Hematopoietic multipotent progenitor cell treated with erythropoietin and hydrocortisone succinate and interleukin-3 and kit ligand, for 8 days (in vitro differentiated cells): ENCODE measurements at places on chromosomes 1 and 21.

GRCh38 chr1:30089024-30089430 is 634.4 kb downstream of the MATN1 start:
- no peak for DNase-seq

DNA sequence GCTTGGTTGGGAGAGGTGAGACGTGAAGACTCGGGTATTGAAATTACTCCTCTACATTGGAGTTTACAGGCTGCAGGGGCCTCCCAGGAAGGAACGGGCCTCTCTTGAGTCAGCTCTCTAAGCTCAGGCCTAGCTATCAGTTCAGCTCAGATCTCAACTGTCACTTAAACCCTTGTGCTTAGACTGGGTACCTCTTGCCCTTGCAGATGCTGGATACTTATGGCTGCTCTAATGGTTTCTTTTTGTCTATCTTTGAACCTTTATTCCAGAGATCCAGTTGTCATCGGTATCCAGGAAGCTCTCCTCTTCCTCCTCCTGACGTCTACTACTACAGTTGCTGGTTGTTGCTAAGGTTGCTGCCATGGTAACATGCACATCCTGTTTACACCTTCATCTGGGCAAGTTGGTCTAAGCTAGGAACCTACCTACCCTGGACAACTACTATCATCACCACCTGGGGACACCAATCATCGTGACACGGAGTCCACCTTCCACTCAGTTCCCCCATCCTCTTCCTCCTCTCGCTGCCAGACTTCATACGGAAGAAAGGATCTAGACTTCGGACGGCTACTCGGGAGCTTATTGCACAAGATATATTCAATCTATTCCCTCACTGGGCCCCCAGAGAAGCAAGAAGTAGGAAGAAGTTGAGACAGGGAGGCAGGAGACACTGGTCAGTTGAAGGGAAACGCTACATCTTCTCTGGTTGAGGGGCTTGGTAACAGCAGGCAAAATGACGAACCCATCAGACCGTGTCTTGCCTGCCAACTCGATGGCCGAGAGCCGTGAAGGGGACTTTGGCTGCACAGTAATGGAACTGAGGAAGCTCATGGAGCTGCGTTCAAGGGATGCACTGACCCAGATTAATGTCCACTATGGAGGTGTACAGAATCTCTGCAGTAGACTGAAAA is 56.1 kb downstream of the ATP2B4 start:
- DNase-seq: peak; percentile 85

DNA sequence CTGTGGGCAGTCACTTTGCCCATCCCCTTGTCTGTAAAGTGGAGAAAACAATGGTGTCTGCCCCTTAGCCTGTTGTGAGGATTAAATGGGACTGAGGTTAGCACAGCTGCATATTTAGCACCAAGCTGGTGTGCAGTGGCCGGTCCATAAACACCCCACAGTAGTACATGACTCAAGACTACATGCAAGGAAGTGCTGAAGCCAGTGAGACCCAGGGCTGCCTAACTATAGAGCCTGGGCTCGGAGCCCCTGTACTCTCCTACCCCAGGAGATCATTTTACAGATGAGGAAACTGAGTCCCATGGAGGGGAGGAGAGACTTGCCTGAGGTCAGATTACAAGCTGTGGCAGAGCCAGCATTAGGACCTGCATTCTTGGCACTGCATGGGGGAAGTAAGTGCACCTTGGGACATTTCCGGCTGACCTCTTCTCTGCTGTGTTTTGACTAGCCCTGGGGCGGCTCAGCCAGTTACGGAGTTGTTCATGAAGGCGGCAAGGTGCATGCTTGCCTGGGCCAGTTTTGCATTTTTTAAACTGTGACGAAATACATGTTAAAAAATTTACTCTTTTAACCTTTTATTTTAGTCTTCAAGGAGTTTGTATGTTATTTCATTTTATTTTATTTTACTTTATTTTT is 3.2 kb downstream of the SERINC2 start:
- DNase-seq: no peak

DNA sequence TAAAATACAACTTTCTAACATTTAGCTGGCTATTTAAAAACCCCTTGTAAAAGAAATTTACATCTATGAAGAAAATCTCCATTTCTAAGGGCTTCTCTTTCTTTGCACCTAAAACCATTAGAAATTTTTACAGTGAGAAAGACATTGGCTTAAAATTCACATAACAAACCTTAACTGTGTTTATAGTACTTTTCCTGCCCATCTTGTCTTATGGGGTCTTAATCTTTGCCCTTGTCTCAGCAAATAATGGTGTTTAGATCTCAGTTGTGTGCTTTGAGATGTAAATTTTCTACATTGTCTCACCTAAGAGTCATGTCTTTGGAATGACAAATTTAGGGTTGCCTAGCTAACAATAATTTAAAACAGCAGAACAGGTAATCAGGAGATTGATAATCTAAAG is 71.5 kb downstream of the DDAH1 start:
- no peak for DNase-seq

DNA sequence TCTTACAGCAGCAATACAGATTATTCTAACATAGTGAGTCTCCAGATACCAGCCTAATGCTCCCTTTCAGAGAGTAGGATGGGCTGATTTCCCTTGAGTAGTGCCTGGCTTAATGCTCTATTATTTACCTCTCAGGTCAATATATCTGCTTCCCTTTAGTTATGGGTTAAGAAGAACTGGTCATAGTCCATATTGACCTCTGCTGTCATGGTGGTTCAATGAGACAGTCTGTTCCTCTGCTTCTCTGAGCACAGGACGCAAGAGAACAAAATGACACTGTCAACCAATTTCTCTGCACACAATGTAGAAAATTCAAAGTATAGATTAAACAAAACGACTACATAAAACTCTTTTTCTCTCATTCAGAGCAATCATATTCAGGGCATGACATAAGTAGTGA is 2.9 kb downstream of the MRAP start:
- DNase-seq: no peak

DNA sequence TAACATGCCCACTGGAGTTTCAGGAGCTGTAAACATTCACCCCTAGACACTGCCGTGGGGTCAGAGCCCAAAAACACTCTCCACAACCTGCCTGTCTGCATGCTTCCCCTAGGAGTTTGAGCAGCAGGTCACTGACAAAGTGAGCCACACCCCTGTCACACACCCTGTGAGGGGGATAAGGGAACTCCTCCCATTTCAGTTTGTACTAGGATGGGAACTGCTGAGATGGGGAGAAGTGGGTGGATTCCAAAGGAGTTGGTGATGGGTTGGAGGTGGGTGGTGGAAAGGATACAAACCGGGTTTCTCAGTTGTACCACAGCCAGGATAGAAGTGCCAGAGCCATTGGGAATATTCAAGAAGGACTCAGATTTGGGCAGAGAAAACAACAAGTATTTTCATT is 140.2 kb downstream of the MIS18A start:
- peak; percentile 58 for DNase-seq

- DNase-seq: no peak
Measured at GRCh38 chr1:225534135-225534534, 106.3 kb upstream of the LBR start.

DNA sequence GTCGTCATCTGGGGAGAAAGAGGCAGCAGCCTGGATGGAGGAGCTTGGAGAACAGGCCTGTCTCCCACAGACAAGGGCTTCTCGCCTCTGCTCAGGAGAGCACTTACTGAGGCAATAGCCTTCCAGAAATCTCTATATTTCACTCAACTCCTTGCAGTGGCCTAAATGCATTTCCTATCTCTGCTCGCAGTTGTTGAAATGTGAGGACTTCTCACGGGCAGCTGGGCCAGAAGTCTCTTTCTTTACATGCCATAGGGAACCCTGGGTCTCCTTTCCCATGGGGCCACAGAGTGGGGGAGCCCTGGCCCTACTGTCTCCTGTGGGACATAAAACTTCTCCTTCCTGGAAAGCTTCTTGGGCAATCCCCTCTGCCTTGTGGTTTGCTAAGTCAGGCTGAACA is 43.5 kb upstream of the KIF21B start:
- DNase-seq: no peak

DNA sequence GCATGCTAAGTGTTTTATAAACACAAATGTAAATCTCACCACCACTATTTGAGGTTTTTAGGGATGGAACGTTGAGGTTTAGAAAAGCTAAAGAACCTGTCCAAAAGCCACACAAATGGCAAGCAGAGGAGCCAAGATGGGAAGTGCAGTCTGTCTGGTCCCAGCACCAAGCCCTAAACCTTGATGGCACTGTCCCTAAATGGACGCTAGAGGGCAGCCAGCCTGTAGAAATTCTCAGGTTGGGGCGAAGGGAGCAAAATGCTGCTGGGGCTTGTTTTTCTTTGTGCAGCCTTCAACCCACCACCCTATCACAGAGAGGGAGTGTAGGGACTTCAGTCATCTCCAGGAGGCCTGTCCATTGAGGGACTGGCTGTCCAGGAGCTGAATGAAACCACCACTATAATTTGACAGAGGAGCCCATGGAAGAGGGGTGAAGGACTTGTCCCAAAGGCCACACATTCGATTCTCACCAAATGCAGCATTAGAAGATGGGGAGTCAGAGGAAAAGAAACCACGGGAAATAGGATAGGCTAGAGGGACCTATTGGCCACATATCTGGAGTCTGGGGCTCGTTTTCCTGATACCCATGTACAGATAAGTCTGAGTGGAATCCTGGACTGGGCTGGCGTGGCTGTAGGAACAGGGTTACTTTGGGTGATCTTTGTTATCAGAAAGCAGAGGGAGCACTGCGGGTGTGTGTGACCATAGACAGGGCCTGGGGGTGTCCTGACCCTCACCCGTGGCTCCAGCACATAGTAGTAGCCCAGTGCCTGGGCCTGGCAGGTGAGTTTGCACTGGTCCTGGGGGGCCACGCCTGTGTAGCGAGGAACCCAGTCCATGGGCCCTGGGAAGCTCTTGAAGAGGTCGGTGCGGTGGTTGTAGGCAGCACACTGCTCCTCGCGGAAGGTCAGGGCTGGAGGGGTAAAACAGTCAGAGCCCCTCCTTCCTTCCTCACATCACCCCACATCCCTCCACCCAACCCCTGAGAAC is 6.1 kb downstream of the ADAMTS4 start:
- peak; percentile 86 for DNase-seq

DNA sequence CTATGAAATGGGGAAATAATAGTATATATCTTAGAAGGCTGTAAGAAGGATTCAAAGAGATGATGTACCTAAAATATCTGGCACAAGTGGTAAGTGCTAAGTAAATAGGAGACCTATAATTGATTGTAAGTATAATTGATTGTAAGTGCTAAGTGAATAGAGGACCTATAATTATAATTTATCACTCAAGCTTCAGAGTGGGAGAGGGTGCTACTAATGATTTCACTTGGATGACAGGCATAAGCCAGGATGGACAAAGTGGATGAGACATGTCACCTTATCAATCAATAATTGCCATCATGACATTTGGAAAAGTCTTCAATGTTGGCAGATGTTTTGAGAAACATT is 11.2 kb downstream of the RCAN1 start:
- no peak for DNase-seq

DNA sequence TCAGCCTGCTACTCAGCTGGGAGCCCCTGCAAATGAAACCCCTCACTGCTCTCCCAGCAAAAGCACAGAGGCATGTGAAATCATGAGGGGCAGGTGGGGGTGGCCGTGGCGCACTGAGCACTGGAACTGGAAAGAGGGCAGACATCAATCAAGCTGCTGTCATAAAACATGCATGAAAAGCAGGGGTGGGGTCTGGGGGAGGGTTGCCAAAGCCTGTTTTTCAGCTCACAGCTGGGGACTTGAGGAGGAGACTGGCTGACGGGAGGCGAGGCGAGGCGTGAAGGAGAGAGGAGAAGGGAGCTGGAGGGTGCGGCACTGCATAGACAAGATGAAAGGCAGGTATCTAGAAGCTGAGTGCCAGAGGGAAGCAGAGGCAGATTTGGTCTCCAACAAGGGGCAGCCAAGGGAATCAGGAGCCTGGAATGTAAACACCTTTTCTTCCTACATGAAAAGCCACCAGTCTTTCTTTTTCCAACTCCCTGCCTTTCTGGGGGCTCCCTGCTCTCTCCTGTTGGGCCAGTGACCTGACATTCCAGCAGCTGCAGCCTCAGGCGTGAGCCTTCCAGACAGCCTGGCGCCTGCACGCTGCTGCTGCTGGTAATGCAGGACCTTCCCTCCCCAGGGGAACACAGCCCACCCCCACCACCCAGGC is 87.0 kb downstream of the NMNAT2 start:
- DNase-seq: no peak

GRCh38 chr1:224804220-224804619 is 125.3 kb upstream of the DNAH14 start:
- no peak for DNase-seq

DNA sequence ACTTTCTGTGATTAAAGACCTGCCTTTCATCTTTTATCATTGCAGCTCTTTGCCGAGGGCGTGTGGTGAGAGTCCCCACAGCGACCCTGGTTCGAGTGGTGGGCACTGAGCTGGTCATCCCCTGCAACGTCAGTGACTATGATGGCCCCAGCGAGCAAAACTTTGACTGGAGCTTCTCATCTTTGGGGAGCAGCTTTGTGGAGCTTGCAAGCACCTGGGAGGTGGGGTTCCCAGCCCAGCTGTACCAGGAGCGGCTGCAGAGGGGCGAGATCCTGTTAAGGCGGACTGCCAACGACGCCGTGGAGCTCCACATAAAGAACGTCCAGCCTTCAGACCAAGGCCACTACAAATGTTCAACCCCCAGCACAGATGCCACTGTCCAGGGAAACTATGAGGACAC is 32.0 kb downstream of the PTGFRN start:
- DNase-seq: no peak

- no peak for DNase-seq
Measured at GRCh38 chr1:70714149-70714548, 303.1 kb downstream of the CTH start.

DNA sequence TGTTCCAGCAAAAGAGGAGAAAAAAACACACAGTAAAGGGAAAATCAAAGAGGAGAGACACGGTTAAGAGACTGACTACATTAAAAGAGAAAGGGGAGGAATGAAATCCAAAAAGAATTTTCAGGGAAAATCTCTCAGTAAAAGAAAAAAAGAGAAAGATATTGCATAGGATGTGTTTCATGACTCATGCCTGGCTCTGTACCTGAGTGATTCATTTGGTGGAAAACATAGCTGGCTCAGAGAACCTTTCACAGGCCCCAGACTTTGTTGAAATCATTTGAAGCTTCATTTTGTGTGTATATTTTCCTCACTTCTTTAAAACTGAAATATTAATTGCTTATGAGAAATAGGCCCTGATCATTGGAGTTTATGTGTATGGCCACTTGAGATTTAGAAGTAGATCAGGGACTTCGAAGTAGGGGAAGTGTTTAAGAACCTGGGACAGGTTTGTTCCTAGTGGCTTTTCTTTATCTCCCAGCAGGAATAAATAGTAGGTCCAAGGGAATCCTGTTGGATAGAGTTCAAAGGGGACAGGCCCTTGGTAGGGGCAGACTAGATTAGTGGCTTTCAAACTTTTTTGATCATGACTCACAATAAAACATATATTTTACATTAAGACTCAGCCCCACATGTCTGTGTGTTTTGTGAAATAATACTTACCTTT is 239.1 kb upstream of the SGIP1 start:
- no peak for DNase-seq

- DNase-seq: no peak
Measured at GRCh38 chr1:39132505-39133339, 71.8 kb upstream of the MACF1 start.

DNA sequence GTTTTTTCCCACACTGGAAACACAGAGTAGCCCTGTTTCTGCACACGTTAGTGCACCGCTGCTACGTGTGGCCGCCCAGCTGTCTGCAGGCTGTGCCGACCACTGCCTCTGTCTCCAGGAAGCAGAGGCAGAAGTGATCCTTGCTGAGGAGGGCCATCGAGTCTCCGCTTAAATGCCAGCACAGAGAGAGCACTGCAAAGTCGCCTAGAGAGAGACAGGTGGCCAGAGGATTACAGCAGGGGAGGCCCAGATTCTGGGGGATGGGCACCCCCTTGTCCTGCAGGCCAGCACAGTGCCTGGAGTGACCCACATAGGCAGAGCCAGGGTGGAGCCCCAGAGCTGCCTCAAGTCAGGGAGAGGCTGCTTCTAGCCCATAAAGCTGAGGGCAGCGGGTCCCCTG is 6.1 kb downstream of the TPRG1L start:
- DNase-seq: no peak
